ENCODE measurements at places on chromosomes 3 and 15.

DNA sequence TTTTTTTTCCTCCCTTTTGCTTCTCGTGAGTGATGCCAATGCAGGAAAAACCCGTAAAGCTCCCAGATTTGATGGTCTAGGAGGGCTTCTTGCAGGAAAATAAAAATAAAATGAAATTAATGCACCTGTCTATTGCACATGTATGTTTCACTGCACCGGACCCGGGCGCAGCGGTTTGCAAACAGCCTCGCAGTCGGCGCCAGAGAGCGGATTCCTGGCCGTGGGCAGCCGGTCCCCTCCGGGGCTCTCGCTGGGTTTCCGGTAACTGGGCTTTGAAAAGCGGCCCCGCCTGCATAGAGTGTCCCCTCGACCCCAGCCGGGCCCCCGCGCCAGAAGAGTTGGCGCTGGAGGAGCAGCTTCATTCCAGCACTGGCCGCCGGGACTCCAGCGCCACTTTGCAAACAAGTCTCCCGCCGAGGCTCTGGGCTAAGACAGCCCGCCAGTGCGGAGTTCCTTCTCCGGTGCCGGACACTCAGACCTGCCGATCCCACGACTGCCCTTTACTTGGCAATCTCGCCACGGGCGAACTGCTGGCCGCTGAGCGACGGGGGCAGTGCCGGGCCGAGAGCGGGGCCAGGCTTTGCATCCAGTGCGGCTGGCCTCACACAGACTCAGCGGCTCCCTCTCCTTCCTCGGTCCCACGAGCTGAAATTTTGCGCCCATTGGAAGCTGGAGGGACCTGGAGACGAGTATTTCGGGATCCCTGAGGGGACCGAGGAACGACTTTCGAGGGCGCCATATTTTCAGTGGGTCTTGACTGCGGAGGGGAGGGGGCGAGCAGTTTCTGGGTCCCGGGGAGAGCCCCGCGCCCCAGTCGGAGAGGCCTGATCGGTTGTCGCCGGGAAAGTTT is 225.9 kb upstream of the C2CD4B start:
- H3K4me1 ChIP-seq, result peaks cover 6% of the 10 kb centered on the region
- no peaks in the 10 kb centered on the region for H3K36me3 ChIP-seq
- no peaks in the 10 kb centered on the region for H3K27me3 ChIP-seq
- DNase-seq, result peak; percentile 54
- peak overlapping the region; percentile 90 for H3K4me3 ChIP-seq
- peak overlapping the region; percentile 4 for H3K27ac ChIP-seq

- no peaks in the 10 kb centered on the region for H3K27me3 ChIP-seq
- no peak overlapping the region for H3K4me3 ChIP-seq
- H3K27ac ChIP-seq, result no peak overlapping the region
- DNase-seq, result no peak
- no peaks in the 10 kb centered on the region for H3K36me3 ChIP-seq
- H3K4me1 ChIP-seq, result no peaks in the 10 kb centered on the region
Measured at GRCh38 chr3:178900029-178900646, 171.5 kb downstream of the ZMAT3 start.

GRCh38 chr3:112379020-112379690 is 46.2 kb downstream of the CD200 start:
- H3K4me1 ChIP-seq, result peaks cover 5% of the 10 kb centered on the region
- DNase-seq, result peak; percentile 71
- no peaks in the 10 kb centered on the region for H3K27me3 ChIP-seq
- no peak overlapping the region for H3K27ac ChIP-seq

DNA sequence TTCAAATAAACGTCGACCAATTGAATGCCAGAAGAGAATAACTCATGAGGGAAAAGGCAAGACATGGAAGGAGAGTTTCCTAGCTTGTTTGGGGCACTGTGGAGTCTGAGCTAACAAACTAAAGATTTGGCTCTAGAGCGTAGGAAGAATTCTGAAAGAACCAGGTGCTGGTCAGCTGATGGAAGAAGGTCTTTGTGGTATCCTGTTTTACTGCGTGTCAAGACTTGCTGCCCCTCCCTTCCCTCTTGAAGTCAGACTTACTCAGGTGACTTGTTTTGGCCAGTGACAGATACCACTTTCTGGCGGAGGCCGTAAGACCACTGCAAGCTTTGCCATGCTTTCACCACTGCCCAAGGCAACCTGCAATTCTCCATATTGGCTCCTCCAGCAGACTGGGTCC is 673 bp upstream of the HCLS1 start:
- peaks cover 15% of the 10 kb centered on the region for H3K4me1 ChIP-seq
- H3K4me3 ChIP-seq, result no peak overlapping the region
- no peaks in the 10 kb centered on the region for H3K27me3 ChIP-seq

DNA sequence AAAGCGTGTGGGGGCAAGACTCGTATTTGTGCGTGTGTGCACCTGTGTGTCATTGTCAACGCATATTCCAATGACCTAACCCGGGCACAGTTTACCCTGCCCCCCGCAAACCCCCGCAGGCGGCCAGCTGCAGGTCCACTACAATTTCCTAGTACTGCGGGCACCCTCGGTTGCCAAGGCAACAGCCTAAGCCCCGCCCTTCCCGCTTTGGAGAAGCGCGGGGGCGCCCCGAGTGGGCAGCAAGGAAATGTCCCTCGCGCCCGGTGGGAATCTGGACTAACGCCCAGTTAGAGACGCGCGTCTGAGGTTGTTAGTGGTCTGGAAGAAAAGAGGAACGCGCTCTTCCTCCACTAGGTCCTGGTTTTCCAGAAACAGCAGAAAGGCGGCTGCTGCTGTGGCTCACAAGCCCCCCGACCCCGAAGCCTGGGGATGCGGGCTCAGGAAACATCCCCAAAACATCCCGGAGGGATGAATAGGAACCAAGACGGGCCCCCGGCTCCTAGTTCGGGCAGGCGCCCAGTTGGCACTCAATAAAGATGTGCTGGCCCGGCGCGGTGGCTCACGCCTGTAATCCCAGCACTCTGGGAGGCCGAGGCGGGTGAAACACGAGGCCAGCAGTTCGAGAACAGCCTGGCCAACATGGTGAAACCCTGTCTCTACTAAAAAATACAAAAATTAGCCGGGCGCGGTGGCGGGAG is 1.1 kb downstream of the ABHD14A start:
- no peak overlapping the region for H3K4me3 ChIP-seq

GRCh38 chr3:40679290-40679689 is 154.5 kb downstream of the ZNF621 start:
- H3K27me3 ChIP-seq, result no peaks in the 10 kb centered on the region
- H3K4me1 ChIP-seq, result no peaks in the 10 kb centered on the region
- H3K4me3 ChIP-seq, result no peak overlapping the region

DNA sequence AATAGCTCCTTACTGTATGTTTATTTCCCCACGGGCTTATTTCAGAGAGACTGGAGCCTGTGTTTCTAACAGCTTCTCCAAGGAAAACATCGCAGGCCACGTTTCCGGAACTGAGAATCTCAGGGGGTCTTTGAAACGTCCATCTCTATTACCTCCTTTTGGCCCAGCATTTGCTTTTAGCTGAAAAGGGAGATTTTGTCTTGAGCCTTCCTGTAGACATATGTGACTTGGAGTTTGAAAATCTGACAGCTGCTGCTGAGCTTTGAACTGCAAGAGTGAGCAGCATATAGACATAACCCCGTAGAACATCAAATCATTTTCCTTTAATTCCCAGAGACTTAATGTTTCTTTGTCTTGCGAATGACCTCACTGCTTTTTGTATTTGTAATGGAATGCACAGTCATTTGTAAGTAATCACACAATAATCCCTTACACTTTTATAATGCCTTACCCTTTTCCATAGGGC is 54.6 kb downstream of the LPP start:
- H3K27me3 ChIP-seq, result no peaks in the 10 kb centered on the region
- H3K4me1 ChIP-seq, result peaks cover 4% of the 10 kb centered on the region
- peak overlapping the region; percentile 10 for H3K27ac ChIP-seq
- no peak for DNase-seq
